Inflammatory macrophage (primary cell): ENCODE measurements at places on chromosomes 5 and 9.

DNA sequence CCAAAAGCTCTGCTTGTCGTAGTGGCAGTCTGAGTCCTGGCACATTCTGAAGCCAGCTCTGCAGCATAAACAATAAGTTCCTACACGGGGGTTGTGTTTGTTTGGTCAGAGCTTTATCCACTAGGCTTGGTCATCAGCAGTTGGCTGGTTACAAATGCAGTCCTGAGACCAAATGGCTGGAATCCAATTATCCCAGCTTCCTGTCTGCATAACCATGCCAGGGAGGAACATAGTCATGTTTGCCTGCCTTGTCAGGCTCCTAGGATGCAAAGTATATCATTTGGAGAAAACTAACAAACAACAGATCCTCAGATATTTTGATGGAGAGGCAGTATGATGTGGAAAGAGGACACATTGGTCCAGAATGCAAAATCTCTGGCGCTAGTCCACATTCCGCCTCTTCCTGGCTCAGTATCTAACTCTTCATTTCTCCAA lies 85.8 kb downstream of the FBXO38 start:
- no peak for DNase-seq

GRCh38 chr9:3768286-3768685 lies 242.5 kb upstream of the RFX3 start:
- DNase-seq, result no peak

DNA sequence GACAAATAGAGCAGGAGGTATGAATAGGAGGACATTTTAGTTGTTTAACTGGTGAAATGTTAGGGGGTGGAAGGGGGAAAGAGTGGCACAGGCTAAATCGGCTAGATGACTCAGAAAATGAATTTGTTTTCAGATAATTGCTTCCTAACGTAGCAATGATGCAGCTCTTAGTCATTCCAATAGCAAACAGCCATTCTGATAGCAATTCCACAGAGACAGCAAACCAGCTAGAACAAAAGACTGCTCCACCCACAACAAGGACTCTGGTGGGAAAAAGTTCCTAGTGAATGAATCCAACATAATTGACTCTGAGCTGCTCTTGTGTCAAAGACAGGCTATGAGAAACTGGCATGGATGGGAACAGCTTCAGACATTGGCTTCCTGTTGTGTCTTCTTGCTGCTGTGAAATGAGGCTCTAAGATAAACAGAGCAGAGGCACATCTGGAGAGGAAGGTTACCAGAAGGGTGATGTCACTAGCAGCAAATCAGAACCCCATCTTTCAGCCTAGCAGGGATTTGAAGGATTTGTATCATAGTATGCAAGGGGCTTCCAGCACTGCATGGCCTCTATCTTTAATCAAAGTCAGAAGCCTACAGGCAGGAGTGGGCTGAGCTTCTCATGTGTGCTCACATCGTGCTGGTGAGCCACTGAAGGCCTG lies 28.1 kb upstream of the F2RL1 start:
- no peak for DNase-seq

DNA sequence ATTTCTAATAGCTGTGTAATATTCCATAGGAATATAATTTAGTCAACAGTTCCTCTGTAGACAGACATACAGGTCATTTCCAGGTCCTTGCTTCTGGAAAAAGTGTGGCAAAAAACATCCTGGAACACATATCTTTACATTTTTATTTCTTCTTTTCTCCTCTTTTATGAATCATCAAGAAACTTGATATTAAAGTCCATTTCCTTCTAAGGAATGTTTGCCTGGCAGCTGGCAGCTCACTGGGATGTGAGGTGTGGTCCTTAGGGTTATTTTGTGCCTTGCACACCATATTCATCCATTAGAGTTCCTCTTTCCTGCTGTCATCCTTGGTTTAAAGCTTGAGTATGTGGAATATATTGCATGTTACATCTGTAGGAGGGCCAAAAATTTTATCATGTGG lies 122.0 kb downstream of the GALNT10 start:
- no peak for DNase-seq

DNA sequence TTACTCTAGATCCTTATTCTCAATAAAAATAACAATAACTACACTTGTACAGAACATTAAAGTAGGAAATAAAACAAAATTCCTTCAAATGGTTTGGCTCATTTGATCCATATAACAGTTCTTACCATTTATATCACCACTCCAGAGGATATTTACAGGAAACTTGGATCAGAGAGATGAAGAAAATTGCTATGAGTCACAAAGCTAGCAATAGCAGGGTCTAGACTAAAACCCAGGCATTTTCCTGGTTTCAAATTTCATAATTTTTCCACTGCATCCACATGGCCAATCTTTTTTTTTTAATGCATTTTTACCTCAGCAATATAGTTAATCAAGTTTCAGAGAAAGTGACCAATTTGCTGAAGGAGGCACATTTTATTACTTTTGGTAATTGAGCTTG lies 299.2 kb downstream of the ELAVL2 start:
- no peak for DNase-seq

DNA sequence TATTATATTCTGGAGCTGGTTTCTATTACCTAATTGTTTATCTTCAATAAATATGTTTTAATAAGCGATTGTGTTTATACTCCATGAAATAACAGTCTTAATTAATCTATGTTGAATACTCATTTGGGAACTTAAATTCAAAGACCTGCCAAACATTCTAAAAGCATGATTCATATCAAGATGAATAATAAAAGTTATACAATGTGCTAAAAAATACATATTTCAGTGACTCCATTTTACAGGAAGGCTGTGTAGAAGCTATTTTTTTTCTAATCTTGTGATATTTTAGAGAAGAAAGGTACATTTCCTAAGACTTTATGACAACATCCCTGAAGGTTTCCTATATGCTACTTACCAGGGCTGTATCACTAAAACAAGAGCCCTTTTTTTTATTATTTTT lies 417.9 kb downstream of the NFIB start:
- DNase-seq, result no peak

GRCh38 chr9:34592895-34593601 lies 3.5 kb upstream of the CNTFR start:
- peak; percentile 36 for DNase-seq

- DNase-seq, result no peak
Measured at GRCh38 chr9:77933976-77934375, 97.6 kb downstream of the GNAQ start.

DNA sequence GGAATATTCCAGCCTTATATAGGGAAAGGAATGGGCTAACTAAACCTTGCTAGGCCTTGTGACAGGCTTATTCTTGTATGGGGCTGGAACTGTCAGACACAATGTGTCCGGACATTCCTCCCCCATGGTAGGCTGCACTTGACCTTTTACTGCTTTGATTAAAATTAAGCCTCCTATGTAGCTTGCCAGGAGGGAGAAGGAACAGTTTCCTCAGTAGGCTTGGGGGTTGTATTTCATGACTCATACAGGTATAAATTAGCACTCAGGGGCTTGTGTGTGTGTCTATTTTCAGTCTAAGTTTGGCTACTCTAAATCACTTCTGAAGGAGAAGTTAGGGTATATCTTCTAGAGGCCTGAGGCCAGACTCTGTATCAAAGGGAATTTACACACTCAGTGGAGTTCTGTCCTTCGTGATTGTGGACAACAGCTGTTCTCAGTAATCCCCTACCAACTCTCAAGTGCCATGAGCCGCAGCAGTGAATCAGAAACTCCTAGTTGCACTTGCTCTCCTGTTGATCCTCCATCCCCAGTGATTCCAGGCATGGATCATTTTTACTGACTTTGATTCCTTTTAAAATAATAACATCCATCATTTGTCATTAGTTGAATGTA lies 16.4 kb downstream of the ADAMTS16 start:
- no peak for DNase-seq

GRCh38 chr9:71908825-71909224 lies 2.2 kb downstream of the ABHD17B start:
- DNase-seq, result no peak

- DNase-seq, result peak; percentile 14
Measured at GRCh38 chr5:141683596-141684141, 1.6 kb upstream of the ARAP3 start.
